Activated CD4-positive, alpha-beta T cell treated with anti-CD3 and anti-CD28 coated beads for 24 hours (primary cell): ENCODE measurements at places on chromosomes 1 and 21.

GRCh38 chr1:41573194-41573593 is 88.7 kb upstream of the EDN2 start:
- DNase-seq: no peak

DNA sequence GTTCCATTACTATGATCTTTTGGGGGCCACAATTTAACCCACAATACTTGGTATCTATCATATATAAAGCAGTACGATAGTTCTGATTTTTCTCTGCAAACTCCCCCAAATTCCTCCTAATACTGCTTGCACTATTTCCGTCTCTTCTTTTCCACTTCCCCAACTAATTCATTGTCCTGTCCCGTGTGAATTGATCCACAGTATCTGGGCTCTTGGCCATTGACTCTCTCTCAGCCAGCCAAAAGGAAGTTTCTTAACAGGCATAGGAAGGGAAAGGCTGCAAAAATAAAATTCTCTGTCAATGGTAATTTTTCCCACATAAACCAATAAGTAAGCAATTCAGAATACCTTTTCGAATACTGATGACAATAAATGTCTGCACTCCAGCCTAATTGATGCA is 91.7 kb upstream of the DSCAM start:
- no peak for DNase-seq

DNA sequence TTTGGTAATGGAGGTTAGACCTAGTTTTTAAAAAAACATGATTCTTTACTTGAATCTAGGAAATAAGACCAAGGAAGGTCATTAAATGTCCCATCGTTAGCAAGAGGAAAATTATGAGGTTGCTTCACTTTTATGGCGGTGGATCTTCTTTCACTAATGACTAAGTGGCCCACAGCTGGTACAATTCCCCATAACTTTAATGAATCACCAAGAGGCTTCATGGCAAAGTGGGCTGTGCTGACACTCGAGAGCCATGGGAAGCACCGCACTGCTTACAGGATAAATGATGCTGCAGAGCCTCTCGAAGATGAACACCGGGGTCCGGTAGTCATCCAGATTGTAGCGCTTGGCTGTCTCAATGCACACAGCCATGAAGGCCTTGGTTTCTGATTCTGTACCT is 108.8 kb downstream of the UBR4 start:
- DNase-seq: no peak

- DNase-seq: no peak
Measured at GRCh38 chr21:45365186-45365607, 39.8 kb upstream of the COL18A1 start.

- DNase-seq: no peak
Measured at GRCh38 chr1:245173446-245174211, 18.8 kb downstream of the KIF26B start.

- DNase-seq: no peak
Measured at GRCh38 chr1:6477039-6477820, 11.3 kb upstream of the TNFRSF25 start.

DNA sequence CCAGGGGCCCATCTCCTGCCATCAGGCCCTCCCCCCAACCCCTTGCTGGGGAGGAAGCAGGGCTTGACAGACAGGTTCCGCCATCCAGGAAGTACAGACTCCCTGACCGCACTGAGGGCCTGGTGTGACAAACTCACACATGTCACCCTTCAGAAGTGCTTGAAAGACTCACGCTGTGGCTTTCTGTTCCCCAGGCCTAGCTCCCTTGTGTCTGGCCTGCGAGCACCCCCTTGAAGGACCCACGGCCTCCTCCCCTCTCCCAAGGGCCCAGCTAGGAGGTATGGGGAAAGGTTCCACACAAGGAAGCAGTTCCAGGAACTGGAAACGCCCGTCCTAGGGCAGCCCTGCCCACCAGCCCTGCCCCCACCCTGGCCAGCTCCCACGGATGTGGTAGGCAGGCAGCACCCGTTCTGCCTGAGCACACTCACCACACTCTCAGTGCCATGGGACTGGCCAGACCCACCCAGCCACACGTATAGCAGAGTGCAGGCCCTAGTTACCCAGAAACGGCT is 26.7 kb downstream of the SLC2A1 start:
- peak; percentile 48 for DNase-seq

- DNase-seq: no peak
Measured at GRCh38 chr1:88204111-88204510, 480.0 kb upstream of the PKN2 start.

DNA sequence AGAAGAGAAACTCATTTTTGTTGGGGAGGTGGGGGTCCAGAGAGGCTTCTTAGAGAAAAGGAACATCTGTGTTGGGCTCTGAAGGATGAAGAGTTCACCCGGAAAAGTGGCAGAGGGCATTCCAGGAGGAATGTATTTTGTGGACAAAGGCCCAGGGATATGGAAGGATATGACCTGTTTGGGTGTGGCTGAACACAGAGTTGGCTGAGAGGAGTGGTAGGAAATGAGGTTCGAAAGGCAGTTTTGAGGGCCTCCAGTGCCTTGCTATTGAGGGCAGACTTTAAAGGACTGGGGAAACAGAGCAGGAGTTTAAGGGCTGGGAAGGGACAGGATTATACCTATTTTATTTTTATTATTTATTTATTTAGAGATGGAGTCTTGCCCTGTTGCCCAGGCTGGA is 27.3 kb upstream of the WASF2 start:
- no peak for DNase-seq

DNA sequence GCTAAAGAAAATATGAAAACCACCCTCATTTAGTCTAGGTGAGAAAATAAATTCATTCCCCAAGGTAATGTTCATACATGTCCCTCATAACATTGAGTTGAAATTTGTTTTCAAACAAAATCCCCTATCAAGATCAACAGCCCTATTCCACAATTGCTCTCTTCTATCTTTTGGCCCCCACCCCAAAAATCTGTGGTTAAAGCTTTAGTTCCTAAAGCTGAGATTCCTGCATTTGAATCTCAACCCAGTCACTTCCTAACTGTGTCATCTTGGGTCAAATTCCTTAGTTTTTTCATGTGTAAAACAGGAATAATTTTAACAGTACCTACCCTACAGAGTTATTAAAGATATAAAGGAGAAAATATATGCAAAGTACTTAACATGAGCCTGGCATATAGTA is 22.0 kb downstream of the KIAA0319L start:
- no peak for DNase-seq

DNA sequence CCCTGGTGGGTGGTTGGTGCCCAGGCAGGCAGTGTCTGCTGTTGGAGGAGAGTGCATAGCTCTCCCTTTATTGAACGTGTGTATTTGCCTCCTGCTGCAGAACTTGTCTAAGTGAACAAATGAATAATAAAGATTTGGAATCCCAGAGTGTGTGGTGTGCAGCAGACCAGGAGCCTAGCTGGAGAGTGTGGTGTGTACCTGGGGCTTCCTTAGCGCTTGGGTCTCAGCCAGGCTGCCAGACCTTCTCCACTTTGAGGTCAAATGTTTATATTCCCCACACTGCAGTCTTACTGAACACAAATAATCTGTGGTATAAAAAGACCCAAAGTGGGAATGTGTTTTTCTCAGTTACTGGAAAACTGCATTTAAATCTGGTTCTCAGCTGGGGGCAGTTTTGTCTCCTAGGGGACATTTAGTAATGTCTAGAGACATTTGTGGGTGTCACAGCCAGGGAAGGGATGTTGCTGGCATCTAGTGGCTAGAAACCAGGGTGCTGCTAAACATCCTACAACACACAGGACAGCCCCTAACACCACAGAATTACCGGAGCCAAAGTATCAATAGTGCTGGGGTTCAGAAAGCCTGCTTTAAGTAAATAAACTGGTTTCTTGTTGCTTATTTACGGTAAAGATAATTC is 23.6 kb downstream of the SLC37A1 start:
- no peak for DNase-seq

DNA sequence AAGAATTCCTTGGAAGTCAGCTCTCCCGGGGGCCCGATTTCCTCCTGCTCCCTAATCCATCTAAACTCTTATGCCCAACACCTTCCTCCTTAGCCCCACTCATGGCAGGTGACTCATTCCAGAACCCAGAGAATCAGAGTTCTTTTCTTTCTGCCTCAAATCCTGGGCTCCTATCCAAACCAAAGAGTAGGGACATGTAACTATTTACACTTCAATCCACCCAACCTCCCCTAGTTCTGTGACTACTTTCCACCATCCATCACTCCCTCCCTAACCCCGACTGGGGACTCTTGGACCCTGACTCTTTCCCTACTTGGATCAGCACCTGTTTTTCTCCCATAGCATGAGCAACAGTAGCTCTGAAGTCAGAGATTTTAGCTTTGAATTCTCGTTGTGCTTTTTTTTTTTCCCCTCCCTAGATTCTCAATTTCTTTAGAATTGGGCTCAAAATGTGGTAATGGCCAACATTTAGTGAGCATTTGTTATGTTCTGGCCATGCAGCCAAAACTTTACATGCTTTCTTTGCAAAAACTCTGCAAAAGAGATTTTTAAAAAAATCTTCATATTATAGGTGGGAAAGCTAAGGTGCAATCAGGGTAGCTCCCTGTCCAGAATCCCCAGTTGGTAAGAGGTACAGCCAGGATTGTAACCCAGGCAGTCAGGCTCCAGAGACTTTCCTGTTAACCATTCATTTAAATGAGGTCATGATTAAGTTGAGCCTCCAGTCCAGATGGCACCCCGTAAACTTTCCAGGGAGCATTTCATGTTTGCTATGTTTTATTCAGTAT is 7.5 kb upstream of the CYP4A11 start:
- DNase-seq: no peak

DNA sequence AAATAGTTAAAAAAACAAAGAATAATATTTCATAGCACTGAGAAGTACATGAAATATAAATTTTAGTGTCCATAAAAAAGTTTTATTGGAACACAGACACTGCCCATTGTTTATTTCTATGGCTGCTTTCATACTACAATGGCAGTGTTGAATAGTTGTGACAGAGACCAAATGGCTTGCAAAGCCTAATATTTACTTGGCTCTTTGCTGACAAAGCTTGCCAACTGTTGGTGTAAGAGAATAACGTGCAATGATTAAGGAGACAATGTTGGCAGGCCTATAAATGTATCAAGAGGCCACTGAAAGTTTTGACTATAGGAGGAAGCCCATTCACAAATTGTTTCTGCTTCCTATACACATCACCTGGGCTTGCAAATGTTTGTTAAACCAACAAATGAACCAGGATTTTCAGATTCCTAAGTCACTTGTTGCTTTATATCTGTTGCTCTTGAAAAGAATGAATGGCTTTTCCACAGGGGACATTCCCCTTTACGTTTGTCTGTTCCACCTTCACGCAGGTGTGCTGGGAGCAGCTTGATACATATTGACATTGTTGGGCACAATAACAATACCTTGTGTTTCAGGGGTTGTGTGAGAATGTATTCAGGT is 5.5 kb upstream of the ST6GALNAC3 start:
- DNase-seq: no peak

DNA sequence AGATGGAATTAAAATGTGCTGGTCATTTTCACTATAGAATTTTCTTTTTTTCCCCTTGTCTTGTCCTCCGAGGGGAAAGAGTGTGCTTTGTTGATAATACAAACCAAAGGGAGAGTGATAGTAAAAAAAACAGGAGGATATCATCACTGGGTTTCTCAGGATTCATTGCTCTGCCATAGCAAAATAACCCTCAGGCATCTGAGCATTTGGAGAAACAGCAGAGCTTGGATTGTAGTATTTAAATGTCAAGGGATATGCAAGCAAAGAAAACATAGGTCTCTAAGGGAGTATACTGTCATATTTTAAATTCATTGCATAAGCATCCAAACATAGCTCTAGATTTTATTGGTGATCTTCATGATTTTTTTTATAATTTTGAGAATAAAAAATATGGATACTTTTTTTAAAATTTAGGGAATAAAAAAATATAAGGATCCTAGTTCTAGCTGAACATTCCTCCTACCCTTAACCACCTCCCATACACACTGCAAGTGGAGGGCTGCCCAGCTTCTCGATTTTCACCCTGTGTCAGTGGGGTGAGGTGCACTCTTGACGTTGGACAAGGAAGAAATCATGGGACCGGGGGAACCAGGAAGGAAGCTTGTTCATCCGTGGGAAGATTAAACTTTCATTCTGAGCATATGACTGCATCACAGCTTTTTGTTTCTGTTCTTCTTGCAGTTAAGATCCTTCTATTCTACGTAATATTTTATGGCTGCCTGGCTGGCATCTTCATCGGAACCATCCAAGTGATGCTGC is 4.4 kb downstream of the ATP1B1 start:
- no peak for DNase-seq

DNA sequence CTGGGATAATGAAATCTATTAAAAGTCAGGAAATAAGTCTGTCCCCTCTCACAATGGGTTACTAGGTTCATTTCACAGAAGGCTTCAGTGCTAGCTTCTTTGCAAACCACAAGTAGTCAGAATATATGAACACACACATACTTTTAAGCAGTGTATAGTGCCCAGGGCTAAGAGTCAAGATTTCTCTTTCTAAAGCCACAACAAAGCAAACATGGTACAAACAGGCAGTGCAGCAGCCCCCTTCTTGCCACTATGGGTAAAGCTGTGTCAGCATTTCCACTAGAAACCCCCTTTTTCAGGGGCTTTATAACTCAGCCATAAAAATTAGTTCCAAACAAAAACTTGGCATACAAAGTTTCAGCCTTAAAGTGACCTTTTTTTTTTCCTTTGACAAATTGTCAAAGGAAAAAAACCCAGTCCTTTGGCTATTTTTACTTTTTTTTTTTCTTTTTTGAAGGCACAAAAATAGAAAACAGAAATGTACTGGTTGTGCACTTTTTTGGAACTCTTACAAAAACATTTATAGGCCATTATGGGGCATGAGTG is 315.4 kb downstream of the LMO4 start:
- DNase-seq: no peak

- DNase-seq: no peak
Measured at GRCh38 chr1:63663301-63663700, 70.1 kb downstream of the PGM1 start.

DNA sequence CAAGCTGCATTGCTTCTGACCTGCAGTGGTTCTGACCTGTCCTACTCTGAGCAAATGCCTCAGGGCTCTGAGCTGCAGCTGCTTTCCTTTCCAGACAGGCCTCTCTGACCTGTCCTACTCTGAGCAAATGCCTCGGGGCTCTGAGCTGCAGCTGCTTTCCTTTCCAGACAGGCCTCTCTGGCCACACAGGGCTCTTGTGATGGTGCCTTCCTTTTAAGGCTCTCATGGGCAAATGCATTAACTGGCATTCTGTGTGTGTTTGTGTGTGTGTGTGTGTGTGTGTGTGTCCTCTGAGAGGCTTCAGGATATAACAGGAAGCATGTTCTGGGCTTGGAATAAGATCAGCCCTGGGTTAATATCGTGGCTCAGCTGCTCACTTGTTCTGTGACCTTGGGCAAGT is 131.3 kb downstream of the NTPCR start:
- DNase-seq: no peak

DNA sequence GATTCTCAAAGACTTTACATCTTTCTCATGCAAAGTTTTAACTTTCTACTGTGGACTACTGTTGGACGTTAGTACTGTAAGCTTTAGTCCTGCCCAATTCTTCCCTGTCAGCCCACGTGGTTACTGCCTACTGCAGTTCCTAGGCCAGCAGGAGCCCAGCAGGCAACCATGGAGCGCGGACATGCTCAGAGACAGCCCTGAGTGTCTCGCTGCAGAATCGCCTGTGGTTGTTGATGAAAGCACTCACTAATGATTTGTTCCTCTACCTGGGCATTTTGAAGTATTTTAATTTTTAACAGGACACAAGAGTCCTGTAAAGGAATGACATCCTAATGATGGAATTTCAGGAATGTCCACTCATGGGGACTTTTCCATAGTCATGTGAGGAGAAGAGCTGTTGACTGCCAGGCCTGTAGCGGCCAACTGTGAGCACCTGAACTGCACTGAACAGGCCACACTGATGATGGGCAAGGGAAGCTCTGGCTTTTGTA is 44.1 kb downstream of the PGBD5 start:
- no peak for DNase-seq
